NCI-H524 (cell line): ENCODE measurements at places on chromosomes 1 and 21.

GRCh38 chr1:52633291-52633754 is 355 bp downstream of the SHISAL2A start:
- peak; percentile 32 for DNase-seq

DNA sequence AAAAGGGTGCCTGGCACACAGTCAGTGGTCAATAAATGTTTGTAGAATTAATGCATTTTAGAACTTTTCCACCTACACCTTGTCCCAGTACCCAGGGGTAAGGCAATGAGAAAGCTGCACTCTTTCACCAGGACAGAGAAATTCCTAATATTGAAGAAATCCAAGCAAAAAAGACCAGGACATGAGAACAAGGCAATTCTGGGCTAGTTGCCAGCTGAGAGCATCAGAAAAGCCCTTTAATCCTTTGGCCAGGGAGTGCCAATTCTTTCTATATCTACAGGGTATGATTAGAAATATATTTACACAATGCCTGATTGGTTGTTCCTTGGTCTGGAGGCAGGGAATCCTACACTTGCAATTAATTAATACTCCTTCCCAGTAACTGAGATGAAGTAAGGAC is 492.4 kb upstream of the NFIA start:
- DNase-seq = no peak

DNA sequence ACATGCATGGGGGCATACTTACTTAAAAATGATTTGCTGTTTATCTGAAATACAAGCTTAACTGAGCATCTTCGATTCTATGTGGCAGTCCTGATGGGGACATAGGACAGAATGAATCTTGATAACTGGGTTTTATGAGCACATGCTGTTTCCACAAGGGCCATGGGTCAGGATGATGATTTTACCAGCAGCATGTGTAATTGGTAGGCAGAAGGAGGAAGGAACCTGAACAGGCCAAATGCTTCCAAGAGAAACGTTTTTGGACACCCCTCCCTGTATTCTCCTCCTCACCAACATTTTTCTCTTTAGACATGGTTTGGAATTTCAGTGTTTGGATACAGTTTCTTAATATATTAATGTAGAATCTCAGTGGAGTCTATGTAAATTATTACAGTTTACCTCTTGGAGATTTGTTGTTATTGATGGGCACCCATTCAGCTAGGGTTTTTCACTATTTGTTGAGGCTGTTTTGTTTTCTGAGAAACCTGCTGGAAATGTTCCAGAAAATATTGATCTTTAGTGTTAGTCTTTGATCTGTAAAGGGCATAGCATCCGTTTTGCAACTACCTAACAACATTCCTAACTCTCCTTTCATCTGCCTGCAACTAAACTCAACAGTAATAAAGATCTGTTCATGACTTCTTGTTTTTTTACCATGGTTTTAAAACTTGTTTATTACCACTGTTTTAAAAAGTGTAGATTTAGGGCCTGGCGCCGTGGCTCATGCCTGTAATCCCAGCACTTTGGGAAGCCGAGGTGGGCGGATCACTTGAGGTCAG is 42.0 kb downstream of the TBCE start:
- no peak for DNase-seq

- DNase-seq = no peak
Measured at GRCh38 chr1:53270107-53270506, 31.8 kb upstream of the MAGOH start.

- no peak for DNase-seq
Measured at GRCh38 chr1:32623775-32624174, 26.6 kb downstream of the ZBTB8OS start.

- no peak for DNase-seq
Measured at GRCh38 chr1:94636624-94637023, 95.1 kb upstream of the F3 start.

- DNase-seq = no peak
Measured at GRCh38 chr1:145908653-145909052, 1.2 kb downstream of the ITGA10 start.

DNA sequence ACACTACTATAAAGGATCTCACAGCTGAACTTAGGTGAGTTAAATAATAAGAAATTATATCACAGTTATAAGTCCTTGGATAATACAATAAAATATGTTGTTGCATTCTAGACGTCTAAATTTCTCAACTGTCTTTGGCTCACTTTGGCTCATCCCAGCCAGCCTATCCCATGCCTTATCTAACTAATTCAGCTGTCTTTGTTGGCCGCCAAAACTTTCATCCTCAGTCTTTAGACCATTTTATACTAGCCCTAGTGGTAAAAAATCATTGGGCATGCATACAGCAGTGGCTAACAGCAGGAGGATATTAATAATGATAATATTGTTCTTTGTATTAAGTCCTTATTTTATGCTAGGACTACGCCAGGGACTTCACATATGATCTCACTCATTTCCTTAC is 59.3 kb downstream of the CCDC18 start:
- DNase-seq = no peak

GRCh38 chr1:202871367-202871766 is 17.6 kb downstream of the RABIF start:
- no peak for DNase-seq

- DNase-seq = no peak
Measured at GRCh38 chr1:233503366-233503954, 110.4 kb upstream of the KCNK1 start.
